ENCODE measurements at places on chromosomes 12 and 14.
A peak's percentile ranks its signal among the peaks of the same experiment; 100 is the strongest.

- peak; percentile 62 for DNase-seq
Observed at GRCh38 chr14:106844608-106845285, 1318.4 kb downstream of the TMEM121 start.

DNA sequence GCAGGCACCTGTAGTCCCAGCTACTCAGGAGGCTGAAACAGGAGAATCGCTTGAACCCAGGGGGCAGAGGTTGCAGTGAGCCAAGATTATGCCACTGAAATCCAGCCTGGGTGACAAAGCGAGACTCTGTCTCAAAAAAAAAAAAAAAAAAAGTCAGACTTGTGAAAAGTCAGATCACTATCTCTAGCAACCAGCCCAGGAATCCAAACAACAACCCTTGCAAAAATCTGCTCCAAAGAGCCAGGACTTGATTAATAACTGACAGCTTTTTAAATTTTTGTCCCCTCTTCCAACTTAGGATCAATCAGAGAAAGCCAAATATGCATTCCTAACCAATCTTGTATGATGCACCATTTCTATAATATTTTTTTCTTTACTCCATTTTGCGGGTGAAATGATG is 7.7 kb upstream of the NFATC4 start:
- DNase-seq = no peak

GRCh38 chr12:108638141-108638827 is 4.6 kb upstream of the SELPLG start:
- DNase-seq = no peak

GRCh38 chr14:60085085-60085484 is 6.6 kb upstream of the PCNX4 start:
- no peak for DNase-seq

DNA sequence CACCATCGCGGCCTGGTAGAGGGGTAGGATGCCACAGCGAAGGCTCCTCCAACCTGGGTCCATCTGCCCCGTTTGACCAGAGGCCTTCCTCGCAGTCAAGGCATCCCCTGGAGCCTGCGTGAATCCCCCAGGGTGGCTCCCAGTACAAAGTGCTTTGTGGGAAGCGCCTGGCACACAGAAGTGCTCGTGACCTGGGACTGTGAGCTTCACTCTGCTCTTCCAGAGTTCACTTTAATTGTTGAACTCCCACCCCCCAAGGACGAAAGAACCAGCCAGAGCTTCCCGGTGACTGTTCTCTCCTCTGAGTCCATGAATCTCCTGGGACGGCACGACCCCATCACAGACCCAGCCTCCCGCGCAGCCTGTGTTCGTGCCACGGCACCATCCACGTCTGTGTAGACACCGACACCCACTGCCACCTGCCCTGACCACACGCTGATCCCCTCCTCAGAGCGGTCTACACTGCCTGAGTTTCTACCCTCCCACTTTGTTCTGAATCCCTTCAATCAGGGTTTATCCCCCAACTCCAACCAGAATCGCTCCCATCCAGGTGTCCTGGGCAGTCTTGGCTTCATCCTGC is 15.9 kb downstream of the P2RX2 start:
- DNase-seq = no peak

- DNase-seq = no peak
Observed at GRCh38 chr14:21026274-21026987, 1.6 kb upstream of the NDRG2 start.

DNA sequence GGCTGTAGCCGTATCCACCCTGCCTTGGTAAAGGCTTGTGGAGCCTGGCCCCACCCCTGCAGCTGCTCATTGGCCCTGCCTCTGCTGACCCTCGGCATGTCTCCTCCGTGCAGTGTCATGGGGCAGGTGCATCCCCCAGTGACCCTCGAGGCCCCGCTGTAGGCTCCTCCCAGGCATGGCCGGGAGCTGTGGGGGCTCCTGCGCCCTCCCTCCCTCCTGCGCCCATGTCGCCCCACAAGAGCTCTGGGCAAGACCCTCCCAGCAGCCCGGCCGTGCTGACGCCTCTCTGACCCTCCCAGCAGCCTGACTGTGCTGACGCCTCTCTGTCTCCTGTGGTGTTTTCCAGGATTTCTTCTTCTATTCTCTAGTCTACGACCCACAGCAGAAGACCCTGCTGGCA is 20.8 kb upstream of the CRIP2 start:
- DNase-seq = no peak

- no peak for DNase-seq
Observed at GRCh38 chr12:98405805-98406366, 109.5 kb upstream of the TMPO start.

DNA sequence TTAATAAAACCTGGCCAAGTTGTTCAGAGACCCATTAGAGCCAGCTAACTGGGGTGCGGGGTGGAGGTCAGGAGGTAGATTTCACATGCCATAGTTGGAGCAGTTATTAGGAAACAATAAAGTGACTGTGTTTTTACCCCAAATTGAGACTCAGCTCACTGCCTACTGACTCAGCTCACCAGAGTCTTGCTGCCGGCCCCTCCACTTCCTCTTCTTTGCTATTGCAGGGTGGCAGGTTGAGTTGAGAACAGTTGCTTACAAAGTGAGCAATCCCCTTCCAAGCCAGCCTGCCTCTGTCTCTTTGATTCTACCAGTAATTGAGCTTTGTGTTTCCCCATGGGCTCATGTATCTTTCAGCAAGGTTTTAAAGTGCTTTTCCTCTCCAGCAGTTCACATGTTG is 12.9 kb downstream of the ST8SIA1 start:
- DNase-seq = peak; percentile 22

GRCh38 chr14:58667900-58668299 is 30.1 kb downstream of the DACT1 start:
- DNase-seq = no peak

GRCh38 chr14:55450539-55450938 is 10.1 kb upstream of the TBPL2 start:
- DNase-seq = no peak

DNA sequence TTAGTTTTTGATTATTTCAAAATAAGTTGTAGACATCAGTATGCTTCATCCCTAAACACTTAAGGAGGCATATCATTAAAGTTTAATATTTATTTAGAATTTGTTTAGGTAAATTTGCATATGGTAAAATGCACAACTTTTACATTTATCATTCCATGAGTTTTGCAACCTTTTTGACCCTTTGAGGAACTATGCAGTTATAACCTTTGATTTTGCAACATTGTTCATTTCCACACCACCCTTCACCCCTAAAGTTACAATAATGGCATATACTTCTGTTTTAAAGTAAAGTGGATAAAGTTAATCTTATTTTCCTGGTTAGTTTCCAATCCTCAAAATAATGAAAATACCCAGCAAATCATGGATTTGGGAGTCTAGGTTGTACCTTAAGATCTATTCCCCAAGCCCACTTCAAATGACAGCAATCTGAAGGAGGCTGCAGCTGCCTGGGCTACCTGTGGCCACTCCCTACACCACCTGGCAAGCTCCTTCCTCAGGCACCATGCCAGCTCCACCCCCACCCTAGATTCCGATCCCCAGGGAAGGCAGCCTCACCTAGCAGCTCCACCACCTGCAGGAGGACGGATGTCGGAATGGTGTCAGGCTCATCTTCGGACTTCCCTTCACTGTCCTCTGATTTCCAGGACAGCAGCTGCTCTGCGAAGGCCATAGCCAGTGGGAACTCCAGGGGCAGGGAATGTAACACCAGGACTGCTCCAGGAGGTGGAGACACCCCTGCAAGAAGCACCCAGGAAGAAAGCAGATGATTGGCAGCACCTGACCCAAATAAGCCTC is 65.1 kb downstream of the TRAFD1 start:
- DNase-seq = no peak

- no peak for DNase-seq
Observed at GRCh38 chr14:74348735-74349463, 628 bp downstream of the VRTN start.

DNA sequence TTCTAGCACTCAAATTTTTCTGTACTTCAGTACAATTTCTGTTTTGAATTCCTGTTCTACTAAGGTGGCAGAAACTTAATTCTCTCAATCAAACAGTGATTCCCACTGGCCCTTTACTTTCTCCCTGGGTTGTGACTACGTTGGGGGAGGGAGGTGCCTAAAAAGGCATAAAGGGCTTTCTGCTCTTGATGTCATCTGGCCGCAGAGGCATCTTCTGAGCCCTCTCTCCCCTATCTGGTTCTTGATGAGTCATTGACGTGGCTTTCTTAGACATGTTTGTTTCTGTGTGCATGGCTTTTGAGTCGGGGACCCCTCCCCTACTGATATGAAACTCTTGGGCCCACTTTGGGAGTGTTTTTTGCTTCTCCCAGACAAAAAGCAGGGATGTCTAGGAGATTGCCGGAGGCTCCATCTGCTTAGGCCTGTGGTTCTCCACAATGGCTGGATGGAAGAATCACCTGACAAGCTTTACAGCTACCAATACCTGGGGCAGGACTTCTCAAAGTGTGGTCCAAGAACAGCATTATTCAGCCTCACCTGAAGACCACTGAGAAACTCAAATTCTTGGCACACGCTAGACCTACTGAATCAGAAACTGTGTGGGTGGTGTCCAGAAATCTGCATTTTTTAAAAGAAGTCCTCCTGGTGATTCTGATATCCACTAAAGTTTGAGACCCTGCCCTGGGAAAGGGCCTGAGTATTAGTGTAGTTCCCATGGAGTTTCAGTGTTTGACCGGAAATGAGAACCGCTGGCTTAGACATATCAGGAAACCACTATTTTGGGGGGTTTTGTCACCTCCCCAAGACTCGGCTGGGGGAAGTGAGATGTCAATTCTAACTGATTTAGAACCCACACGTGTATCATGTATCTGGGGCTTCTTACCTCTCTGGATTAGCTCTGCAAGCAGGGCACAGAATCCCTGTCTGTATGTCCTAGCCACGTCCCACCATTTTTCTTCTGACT is 395.7 kb upstream of the PDE3A start:
- DNase-seq = no peak

DNA sequence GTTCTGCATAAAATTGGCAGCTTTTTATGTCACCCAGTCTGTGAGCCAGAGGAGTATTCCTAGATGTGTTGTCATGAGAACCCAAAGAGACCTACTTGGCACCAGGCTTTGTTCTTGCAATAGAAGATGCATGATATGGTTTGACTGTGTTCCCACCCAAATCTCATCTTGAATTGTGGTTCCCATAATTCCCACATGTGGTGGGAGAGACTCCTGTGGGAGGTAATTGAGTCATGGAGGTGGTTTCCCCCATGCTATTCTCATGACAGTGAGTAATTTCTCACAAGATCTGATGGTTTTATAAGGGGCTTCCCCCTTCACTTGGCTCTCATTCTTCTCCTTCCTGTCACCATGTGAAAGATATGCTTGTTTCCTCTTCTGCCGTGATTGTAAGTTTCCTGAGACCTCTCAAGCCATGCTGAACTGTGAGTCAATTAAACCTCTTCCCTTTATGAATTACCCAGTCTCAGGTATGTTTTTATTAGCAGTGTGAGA is 572.0 kb upstream of the ATP2B1 start:
- DNase-seq = peak; percentile 32

DNA sequence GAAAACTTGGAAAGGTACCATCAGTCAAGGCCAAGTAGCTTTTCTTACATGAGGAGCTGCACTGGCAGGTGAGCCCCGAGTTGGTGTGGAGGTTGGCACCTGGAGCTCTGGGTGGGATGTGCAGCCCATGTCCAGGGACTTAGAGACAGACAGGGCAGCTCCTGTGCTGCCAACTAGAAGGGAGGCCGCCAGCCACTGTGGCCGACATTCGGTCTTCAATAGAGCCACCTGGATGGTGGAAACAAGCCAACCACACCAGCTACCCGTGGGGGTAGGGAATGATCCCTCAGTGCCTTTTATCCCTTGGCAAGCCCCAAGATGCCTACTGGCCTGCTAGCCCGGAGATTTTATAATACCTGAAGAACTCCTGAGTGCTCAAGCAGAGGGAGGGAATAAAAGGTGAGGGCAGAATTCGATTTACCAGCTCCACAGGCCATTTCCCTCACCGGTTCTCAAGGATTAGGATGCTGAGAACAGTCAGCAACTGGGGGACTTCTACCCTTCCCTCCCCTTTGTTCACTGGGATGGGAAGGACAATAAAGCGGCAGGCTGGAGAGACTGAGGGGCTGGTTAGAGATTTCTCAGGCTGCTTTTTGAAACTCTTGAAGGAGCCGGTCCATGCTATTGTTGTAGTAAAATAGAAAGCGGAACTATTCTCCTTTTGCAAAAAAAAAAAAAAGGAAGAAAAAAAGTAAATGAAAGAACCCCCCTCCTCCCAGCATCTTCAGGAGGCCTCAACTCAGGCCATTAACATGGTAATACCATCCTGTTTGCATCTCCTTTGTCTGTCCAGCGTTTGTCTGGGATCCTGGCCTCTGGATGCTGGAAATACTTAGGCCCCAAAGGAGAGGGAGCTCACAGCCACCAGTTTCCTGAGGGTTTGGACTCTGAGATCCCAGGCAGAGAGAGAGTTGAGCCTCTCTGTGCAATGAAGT is 321.6 kb downstream of the ZFP36L1 start:
- DNase-seq = no peak

DNA sequence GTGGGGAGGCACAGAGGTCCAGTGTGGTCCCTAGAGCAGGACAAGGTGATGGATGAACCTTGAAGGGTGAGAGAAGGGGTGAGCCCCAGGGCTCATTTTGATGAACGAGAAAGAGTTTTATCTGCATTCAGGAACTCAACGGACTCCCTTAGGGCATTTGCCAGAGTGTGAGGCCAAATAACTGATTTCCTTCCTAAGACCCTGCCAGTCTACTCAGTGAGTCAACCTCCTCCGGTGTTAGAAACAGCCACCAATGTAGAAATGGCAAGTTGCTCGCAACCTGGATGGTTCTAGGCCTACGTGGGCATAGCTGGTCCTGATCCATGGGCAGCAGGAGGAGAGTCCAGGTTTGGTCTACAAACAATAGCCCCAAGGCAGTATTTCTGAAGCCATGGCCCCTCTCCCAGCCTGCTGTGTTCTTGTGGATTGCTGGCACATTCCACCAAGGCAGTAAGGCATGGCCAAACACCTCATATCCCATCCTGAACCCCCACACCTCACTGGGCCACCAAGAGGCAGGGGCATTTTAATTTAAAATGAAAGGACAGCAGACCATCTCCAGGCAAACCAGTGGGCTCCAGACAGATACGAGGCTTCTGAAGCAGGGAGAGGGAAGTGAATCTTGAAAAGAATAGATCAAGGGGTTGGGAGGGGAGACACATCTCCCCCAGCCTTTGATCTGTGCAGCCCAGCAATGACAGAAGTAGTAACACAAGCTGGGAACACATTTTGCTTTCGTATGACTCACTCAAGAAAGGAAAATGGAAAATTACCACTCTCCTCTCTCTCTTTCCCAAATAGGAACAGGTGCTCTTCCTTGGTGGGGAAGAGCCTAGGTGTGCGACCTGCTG is 25.4 kb upstream of the TESC start:
- DNase-seq = no peak

DNA sequence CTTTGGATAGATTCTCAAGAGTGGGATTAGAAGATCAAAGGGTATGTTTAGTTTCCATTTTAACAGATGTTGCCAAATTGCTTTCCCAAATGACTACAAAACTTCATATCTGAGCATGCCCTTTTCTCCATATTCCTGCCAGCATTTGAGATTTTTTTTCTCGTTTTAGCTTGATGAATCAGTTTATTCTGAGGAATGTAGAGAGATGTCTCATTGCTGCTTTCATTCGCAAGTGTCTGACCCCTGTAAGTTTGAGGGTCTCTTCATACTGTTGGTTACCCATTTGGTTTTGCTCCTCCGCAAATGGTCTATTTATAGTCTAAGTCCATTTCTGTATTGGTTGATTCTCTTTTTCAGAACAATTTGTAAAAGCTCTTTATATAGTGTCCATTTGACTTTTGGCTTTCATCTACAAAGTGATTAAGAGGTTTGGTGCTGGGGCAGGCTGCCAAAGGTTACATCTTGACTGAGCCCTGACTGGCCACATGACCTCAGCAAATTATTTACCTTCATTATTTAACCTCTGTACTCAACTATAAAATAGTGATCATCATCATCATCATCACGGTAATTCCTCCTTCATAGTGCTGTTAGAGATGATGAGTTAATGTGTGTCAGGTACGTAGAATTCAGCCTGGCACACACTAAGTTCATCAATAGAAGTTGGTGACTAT is 33.6 kb downstream of the HCAR2 start:
- no peak for DNase-seq

Data from activated naive CD4-positive, alpha-beta T cell treated with Interleukin-2 at 50 U/mL for 16 hours (primary cell).